ENCODE measurements at places on chromosomes 11 and 22. TPM values are rescaled to one million over a fixed set of nuclear protein-coding genes. Genes with fewer than 3 reads are reported as not detected.

USP28 gene
- total RNA-seq: 16.3 TPM

THRSP gene
- not detected for total RNA-seq

SLC17A6 gene
- not detected for total RNA-seq

GGTLC2 gene
- not detected for total RNA-seq

PRODH gene
- 0.89 TPM for total RNA-seq

P2RX6 gene
- 0.70 TPM for total RNA-seq

OR2AT4 gene
- not detected for total RNA-seq

TMEM121B gene
- total RNA-seq: 0.14 TPM

DBX1 gene
- not detected for total RNA-seq

SEC14L6 gene
- total RNA-seq: not detected

LDHAL6A gene
- total RNA-seq: not detected

GAL3ST3 gene
- not detected for total RNA-seq

PHOX2A gene
- not detected for total RNA-seq

RHOD gene
- 47.5 TPM for total RNA-seq

JHY gene
- total RNA-seq: 3.5 TPM

KLHDC7B gene
- not detected for total RNA-seq

NRXN2 gene
- 0.08 TPM for total RNA-seq

HSPB2 gene
- not detected for total RNA-seq

SLC6A5 gene
- not detected for total RNA-seq

A4GALT gene
- 14.4 TPM for total RNA-seq

SHANK3 gene
- total RNA-seq: 4.6 TPM

GRAP2 gene
- not detected for total RNA-seq

MUC5AC gene
- 3.6 TPM for total RNA-seq

OR5B21 gene
- not detected for total RNA-seq

SLC39A13 gene
- total RNA-seq: 43.5 TPM

OR51I1 gene
- not detected for total RNA-seq

HEPACAM gene
- not detected for total RNA-seq

GGTLC3 gene
- not detected for total RNA-seq

MED15 gene
- total RNA-seq: 51.2 TPM

MMP27 gene
- total RNA-seq: not detected

GLYAT gene
- total RNA-seq: not detected

MMP13 gene
- total RNA-seq: not detected

FAT3 gene
- total RNA-seq: 0.08 TPM

ACO2 gene
- total RNA-seq: 48.5 TPM

RFPL1 gene
- not detected for total RNA-seq

CALCA gene
- 0.09 TPM for total RNA-seq

CNTF gene
- total RNA-seq: 1.1 TPM

CELSR1 gene
- 27.8 TPM for total RNA-seq

OR8A1 gene
- not detected for total RNA-seq

OR4D5 gene
- total RNA-seq: not detected

RBX1 gene
- 53.1 TPM for total RNA-seq

HTR3B gene
- total RNA-seq: not detected

MOV10L1 gene
- not detected for total RNA-seq
